ENCODE measurements at places on chromosomes 6 and 20.

- DNase-seq: no peak
Measured at GRCh38 chr20:12936020-12936419, 72.8 kb upstream of the SPTLC3 start.

- no peak for DNase-seq
Measured at GRCh38 chr20:60011512-60012507, 53.6 kb downstream of the CDH26 start.

- DNase-seq: no peak
Measured at GRCh38 chr20:41424011-41424410, 57.4 kb upstream of the EMILIN3 start.

DNA sequence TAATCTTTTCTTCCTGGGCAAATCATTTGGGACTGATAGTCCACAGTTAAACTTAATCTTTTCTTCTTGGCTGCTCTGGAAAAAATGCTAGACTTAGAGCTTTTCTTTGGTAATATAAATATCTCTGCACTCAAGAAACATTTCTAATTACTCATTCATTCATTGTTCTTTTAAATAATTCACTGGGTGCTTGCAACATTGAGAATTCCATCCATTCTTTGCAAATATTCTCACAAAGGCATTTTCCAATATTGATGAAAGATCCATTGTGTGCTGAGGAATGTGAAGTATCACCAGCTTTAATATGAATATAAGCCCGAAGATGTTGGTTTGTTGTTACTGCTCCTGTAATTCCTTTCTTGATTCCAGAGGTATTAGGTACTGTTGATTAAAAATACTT lies 38.4 kb downstream of the AKAP7 start:
- peak; percentile 89 for DNase-seq

Data from AG10803 (cell line).